BE2C (cell line): ENCODE measurements at places on chromosomes 12 and 14.

- DNase-seq, result no peak
Observed at GRCh38 chr12:76060111-76060510, 24.4 kb downstream of the NAP1L1 start.

GRCh38 chr12:76183459-76184186 lies 99.1 kb upstream of the NAP1L1 start:
- DNase-seq, result no peak

DNA sequence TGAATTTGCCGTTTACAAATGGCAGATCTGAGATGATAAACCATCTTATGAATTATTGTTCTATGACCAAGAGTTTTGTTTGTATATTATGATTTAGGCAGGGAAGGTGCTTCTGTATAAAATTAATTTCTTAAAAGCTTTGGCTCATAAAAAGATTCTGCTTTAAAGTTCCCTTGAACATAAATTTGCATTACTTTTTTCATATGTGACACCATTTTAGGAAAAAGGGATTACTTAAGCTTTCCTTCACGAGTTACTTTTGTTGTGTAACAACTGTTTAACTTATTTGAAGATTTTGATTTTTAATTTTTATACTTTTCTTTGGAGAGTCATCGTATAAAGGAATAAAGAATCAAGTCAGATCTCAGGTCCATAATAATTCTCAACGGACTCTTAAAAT lies 3.3 kb downstream of the ETNK1 start:
- no peak for DNase-seq

DNA sequence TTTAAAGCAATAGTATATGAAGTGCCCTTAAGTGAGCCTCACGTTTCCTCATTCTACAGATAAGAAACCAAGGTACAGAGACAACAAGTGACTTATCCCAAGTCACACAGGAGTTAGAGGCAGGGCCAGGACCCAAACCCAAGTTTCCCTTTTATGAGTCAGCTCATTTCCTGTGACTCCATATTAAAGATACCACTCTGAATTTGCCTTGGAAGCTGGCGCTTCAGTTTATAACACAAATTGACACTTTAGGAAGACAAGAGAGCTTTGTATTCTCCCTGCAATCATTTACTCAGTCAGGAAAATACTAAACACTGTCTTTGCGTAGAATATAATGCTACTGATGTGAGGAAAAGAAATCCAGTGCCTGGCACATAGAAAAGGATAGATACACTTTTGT lies 43.2 kb downstream of the MYBPC1 start:
- no peak for DNase-seq

DNA sequence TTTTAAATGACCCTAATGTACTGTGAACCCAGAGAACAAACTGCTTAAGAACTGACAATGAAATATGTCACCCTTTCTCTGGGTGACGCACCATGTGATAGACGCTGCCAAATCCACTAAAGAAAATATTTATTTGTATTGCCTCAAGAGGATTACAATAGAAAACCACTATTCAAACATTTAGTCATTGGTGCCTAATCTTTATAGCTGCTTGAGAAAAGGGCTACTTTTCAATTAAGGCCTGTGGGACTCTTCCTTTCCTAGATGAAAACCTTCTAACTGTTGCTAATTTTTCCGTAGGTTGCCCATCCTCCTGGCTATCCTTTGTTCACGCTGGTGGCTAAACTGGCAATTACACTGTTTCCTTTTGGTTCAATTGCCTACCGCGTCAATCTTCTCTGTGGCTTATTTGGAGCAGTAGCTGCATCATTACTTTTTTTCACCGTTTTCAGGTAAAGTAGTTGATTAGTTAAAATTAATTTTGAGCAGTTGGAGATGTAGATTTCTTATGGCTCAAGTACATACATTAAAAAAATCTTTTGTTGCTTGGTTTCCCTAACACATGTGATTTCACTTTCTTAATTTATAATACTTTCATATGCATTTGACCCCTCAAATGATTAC lies 6.0 kb downstream of the TMEM260 start:
- DNase-seq, result no peak

DNA sequence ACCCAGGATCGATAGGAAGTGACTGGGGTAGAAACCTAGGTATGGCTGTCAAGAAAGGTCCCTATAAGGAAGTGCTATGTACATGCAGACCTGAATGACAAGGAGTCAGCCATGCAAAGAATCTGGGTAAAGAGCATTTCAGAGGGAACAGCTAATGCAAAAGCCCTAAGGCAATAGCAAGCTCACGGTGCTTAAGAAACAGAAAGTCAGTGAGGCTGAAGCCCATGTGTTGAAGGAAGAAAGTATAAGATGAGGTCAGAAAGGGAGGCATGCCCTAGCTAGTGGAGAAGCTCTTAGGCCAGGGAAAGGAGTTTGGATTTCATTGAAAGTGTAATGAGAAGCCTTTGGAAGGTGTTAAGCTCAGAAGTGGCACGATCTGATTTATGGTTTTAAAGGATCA lies 6.0 kb upstream of the ADCY6 start:
- DNase-seq, result no peak

DNA sequence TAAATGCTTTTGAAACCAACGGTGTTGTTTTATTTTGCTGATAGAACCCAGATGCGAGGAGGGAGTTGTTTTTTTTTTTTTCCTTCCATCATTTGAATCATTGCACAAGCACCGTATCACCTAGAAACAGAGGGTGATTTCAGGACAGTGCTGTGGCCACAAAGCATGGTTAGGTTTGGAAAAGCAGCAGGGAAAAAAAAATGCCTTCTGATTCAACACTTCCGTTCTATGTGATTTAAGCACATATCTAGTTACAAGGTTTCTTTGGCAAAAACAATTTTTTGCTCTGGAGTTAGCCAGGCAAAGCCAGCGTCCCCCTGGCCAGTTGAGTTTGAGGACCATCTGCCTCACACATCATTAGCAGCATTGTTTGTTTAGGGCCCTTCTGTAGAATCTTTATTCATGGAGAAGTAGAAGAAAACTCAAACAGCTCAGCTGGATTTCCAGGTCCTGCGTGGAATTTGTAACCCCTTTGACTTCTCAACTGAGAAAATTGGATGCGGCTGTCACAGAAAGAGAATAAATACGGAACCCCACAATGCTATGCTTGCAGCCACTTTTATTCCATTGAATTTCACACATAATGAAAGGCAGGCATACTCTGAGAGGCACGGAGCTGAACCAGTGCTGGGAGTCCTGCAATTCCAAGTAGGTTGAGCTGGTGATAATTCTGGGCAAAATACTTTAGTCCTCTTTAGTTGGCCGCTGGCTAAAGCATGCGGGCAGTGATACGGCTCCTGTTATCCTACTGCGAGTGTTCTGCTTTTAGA lies 17.0 kb upstream of the WNT5B start:
- DNase-seq, result no peak

- DNase-seq, result no peak
Observed at GRCh38 chr14:100332797-100333196, 9.7 kb downstream of the SLC25A47 start.

- no peak for DNase-seq
Observed at GRCh38 chr14:64952598-64953309, 10.2 kb upstream of the GPX2 start.

GRCh38 chr14:78316786-78317185 lies 146.6 kb downstream of the NRXN3 start:
- DNase-seq, result no peak

DNA sequence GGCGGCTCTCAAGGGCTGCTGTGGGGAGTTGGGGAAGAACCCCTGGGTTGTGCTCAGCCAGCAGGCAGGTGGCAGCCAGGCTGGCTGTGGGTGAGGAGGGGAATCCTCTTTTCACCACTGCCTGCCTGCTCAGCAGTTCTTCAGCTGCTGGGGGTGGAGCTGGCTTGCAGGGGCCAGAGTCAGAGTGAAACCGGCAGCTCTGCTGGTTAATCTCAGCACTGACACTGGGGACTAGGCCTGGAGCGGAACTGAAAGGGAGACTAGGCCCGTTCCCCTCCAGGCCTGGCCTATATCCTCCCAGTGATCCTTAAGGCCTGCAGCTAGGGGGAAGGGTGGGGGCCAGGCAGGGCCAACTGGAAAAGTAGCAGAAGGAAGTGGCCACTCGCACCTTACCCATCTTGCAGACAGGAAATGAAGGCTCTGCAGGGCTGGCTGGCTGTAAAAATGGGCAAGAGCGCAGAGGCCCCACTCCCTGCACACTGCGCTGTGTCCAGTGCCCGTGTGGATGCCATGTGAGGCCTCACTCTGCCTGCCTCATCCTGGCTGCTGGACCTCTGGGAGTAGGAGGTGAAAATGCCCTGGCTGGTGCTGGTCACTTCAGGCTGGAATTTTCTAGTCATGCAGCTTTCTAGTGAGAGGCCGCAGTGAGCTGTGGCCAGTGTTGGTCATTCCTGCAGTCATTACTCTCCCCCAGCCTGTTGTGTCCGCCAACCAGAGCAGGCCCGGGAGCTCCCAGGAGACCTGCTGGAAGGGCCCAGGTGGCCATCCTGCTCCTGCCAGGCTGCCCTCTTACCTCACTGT lies 39.4 kb downstream of the SH2B3 start:
- DNase-seq, result peak; percentile 63

DNA sequence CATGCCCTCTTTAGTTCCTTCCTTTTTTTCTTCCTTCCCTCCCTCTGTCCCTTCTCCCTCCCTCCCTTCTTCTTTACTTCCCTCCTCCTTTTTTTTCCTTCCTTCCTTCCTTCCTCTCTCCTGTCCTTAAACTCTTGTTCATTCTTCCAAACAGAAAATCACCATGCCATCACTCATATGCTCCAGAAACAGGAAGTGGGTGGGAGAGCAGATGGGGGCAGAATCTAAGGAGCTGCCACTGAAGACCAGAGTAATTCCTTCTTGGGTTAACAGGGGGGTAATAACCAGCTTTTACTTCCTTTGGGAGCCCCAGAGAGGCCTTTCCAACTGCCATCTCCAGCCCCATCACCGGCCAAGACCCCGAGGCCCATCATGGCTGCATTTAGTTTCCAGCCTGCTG lies 51.2 kb downstream of the SVOP start:
- no peak for DNase-seq

DNA sequence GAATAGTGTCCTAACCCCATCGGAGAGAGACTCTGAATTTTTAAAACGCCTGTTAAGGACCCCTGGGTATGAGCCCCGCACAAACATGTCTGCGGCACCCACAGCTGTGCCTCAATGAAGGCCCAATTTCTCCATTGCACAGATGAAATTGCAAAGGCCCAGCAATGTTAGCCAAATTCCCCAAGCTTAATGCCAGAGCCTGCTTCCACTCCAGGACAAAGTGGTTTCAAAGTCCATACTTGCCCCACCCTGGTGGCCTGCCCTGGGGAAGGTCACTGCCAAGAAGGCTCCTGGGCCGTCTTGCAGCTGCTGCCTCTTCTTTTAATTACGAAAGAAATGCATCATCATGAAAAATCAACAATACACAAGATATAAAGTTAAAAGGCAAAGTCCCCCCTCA lies 1179.7 kb downstream of the VRK1 start:
- no peak for DNase-seq

DNA sequence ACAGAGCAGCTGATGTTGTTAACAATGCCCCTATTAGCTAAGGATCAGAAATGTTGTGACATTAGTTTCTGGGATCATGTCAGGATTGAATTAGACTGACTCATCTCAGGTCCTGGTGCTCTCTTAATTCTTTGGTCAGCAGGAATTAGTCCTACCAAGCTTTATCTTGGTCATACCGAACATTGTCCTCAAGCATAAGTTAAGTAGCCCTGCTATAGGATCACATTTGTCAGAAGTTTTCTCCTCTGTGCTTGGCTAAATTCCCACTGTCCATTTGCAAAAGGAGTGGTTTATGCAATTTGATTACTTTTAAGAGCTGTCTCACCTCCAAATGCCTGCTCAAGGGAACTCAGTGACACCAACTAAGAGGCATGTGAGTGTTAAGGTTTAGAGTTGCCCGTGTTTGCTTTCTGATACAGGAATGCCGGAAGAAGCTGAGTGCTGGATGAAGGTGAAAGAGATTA lies 48.4 kb upstream of the IFNG-AS1 start:
- no peak for DNase-seq

DNA sequence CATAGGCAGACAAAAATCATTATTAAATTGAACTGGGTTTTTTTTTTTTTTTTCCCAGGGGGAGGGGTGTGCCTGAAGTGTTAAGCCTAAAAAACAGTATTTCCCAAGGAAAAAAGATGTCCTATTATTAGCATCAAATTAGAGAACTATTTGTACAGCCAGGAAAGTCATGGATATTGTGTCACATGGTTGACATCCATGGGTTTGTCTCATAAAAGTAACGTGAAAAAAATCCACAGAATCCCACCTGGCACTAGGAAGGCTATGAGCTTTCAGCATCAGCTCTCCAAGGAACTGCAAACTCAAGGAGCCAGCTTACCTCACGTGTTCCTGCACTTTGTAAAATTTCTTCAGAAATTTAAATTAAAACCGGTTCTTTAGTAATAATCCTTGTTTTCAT lies 69.1 kb upstream of the EGLN3 start:
- DNase-seq, result no peak

DNA sequence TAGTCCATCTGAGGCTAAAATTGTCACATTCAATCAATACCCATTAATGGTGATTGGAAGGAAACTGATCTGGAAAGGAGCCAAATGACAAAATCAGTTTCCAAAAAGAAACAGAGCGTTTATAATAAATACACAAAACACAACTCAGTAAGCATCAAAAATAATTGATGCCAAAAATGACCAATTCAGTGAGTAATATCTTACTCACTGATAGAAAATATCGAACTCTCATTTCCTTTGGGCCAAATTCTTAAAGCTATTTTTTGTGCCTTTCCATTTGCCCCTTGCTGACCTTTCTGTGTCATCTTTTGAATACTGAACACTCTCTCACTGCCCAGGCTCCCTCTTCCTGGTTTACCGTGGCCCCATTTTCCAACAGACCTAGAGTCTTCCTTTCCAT lies 22.5 kb upstream of the ATP2B1 start:
- DNase-seq, result no peak

- DNase-seq, result no peak
Observed at GRCh38 chr12:87096082-87096585, 839.9 kb upstream of the MGAT4C start.

DNA sequence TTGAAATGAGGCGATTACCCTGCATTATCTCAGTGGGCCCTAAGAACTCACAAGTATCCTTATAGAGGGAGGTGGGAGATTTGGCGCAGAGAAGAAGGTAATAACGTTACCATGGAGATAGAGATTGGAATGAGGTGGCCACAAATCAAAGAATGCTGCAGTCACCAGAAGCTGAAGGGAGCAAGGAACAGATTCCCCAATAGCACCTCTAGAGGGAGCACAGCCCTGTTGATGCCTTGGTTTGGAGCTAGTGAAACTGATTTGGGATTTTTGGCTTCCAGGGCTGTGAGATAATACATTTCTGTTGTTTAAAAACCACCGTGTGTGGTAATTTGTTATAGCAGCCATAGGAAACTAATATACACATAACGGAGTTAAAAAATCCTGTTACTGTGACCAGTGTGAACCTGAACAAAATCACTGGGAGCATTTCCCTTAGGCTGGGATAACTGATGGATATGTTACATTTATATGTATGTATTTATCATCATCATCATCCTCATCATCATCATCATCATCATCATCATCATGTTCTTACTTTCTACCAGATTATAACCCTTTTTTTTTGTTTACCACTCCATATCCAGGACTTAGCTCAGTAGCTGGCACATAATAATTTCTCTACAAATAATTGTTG lies 100.3 kb downstream of the LIN7A start:
- DNase-seq, result peak; percentile 44

DNA sequence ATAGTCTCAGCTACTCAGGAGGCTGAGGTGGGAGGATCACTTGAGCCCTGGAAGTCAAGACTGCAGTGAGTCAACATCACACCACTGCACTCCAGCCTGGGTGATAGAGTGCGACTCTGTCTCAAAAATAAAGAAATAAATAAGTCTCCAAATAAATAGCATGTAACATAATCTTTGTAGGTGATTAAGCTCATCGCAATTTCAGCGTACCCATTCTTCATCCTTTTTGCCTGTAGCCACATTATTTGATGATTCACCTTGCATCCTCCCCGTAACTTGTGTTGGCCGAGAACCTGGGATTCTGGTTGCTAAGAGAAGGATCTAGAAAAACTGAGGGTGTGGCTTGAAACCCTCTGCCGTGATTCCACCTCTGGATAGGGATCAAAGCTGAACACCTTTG lies 115.1 kb downstream of the GALC start:
- no peak for DNase-seq
